ENCODE measurements at places on chromosomes 16 and 17. TPM values are rescaled to one million over a fixed set of nuclear protein-coding genes. Genes with fewer than 3 reads are reported as not detected.

The KRTAP2-1 gene
- not detected for total RNA-seq

The SECTM1 gene
- 5.8 TPM for total RNA-seq

The KRTAP9-7 gene
- not detected for total RNA-seq

The ADORA2B gene
- total RNA-seq = 4.4 TPM

The CA7 gene
- total RNA-seq = not detected

The SDK2 gene
- 8.8 TPM for total RNA-seq

The CRYBA1 gene
- total RNA-seq = not detected

The NLGN2 gene
- 19.1 TPM for total RNA-seq

The CD19 gene
- total RNA-seq = 0.23 TPM

The ZNF689 gene
- 12.0 TPM for total RNA-seq

The TEX19 gene
- total RNA-seq = not detected

The ZP2 gene
- 0.23 TPM for total RNA-seq
